Stimulated activated CD8-positive, alpha-beta memory T cell treated with anti-CD3 and anti-CD28 coated beads, Interleukin-2, amount 100 ng/mL, for 1 hour (primary cell): ENCODE measurements at places on chromosomes 13 and 19.

GRCh38 chr19:12936582-12936981 is 1.8 kb upstream of the CALR start:
- DNase-seq: no peak

GRCh38 chr19:35328851-35329285 is at the start of gene CD22:
Gene CD22 (plus strand): TSS chr19:35329187. CDS start chr19:35332041, 2,854 bp downstream.
- no peak for DNase-seq

- DNase-seq: no peak
Observed at GRCh38 chr19:33712268-33712667, 84.4 kb upstream of the KCTD15 start.

DNA sequence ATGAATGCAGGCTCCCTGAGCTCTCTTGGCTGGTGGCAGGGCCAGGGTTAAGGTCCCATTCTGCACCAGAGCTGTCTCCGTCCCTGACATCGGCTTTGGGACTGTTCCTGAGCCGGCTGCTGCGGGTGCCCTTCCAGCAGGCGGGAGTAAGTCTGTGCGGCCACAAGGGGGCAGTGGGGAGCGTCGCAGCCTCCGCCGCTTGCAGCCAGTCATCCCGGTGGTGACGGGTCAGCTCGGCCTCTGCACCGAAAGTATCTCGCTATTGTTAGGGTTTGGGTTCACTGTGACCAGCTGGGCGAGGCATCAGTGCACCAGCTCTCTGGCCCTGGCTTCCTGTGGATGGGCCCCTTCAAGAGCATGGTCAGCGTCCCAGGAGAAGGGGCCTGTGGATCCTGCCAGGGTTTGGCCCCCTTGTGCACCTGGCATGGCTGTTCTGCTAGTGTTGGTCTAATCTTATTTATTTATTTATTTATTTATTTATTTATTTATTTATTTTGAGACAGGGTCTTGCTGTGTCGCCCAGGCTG is 15.1 kb downstream of the NDUFB7 start:
- peak; percentile 43 for DNase-seq

DNA sequence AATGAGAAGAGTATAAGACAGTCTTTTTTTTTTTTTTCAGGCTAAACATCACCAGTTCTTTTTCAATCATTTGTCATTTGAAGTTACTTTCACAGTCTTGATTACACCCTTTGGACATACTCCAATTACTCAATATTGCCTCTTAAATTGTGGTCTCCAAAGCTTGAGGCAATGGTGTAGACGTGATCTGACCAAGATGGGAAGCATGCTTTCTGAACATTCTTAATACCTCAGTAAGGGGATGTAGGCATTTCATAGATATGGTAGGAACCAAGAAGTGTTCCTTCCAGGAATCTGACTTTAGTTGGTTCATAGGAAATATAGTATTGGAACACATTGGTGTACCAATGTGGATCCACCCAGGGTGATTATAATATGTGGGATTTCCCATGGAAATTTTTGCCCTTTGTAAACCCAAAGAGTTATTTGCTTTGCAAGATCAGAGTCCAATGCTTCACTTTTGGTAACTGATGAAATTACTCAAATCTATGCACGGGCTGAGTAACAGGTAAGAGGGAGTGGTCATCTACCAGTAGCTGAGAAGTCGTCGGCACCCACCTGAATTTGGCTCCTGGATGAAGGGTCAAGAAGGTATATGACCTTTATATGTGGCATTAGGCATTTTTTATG is 62.2 kb downstream of the ERCC5 start:
- no peak for DNase-seq

DNA sequence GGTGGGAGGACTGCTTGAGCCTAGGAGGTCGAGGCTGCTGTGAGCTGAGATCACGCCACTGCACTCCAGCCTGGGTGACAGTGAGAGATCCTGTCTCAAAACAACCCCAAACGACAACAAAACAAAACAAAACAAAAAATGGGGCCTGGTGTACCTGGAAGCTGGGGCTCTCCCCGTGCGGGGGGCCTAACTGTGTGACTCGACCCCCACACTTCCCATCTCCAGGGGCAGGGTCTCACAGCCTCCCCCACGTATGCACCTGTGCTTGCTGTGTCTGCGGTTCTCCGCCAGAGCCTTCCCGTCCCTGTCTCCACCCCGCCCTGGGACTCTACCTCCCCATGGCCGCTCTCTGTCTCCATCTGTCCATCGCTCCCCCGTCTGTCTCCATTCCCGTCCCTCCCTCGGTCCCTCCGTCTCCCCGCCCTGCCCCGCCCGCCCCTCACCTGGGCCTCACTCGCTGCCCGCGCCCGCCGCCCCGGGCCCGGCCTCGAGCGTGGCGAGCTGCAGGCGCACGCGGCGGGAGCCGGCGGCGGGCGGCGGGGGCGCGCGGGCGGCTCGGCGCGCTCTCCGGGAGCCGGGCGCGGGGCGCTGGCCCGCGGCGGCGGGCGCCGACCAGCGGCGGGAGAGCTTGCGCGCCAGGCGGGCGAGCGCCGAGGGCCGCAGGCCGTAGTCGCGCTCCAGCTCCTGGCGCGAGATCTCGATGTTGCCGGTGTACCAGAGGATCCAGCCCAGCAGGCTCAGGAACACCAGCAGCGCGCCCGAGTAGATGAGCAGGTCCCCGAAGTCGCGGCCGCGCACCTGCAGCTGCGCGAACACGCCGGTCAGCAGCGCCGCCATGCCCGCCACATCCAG is 587 bp downstream of the TMEM238 start:
- no peak for DNase-seq

DNA sequence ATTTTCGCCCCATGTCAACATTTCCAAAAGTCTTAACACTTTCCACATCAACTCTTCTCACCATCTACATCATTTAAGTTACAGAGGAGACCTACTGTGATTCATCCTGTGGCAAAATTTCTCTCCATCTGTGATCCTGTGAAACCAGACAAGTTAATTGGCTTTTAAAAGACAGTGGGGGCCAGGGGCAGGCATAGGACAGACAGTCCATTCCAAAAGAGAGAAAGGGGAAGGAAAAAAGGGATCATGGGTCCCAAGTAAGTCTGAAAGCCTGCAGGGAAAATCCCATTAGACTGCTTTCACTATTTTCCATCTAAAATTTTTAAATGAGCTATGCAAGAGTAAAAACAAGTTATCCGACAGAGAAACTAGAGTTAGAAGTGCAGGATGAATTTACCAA is 121.0 kb downstream of the MRPL57 start:
- DNase-seq: no peak

DNA sequence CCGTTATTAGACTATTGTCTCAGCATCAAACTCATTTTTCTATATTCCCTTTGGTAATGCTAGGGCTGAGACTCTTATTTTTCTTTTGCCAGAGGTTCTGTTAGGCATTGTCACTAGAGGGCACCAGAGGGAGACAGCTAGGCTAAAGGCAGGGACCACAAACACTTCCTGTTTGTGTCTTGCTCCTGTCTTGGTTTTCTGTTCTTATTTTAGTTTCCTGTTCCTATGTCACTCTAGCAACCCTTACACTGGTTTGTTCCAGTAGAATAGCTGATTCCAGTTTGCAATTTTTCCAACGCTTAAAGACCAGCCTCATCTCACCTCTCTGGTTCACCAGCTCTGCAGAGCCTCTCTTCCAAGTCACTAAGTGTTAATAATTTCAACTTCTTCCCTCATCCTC is 772.0 kb downstream of the DIAPH3 start:
- DNase-seq: peak; percentile 26

GRCh38 chr19:35334144-35334753 is 5.3 kb downstream of the CD22 start:
- DNase-seq: no peak

GRCh38 chr19:1450735-1451731 is 1.1 kb downstream of the APC2 start:
- DNase-seq: no peak

GRCh38 chr13:48131533-48131932 is 36.6 kb upstream of the MED4 start:
- DNase-seq: no peak

- no peak for DNase-seq
Observed at GRCh38 chr13:20964904-20965303, 62.4 kb upstream of the XPO4 start.
